T-helper 2 cell (primary cell): ENCODE measurements at places on chromosomes 5 and 9.

DNA sequence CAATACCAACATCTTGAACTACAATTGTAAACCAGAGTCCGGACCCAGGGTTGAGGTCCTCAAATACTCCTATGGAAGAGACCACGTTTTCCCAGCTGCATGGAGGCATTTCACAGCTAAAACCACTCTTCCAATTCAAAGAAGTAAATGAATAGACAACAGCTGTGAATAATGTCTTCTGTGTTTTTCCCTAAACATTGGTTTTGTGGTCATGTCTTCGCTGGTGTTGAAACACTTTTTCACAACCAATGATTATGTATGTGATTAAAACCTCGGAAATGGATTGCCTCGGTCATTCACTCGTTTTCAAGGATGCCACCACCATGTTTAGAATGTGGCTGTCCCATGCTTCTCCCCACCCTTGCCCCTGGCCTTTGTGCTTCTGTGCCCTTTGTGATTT, 9.4 kb upstream of the TENT4A start:
- DNase-seq: no peak

DNA sequence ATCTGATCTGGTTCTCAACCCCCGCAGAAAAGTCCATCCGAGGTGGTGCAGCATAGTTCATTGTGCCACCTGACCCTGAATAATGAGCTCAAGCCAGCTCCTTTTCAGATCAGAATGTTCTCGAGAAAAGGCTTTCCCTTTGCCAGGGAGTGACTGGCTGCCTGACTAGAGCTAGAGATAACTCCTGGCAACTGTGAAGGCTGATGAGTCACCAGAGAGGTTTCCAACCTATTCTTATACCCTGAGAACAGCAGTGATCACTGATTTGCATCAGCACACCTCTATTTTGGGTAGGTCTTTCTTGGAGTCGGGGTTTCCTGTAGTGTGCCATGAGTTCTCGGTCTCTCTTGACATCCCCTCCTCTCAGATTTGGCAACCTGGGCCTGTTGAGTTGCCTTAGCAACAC, 127.9 kb downstream of the PIK3R1 start:
- DNase-seq: peak; percentile 69

- DNase-seq: no peak
These were observed 31.8 kb downstream of the SLC38A9 start for GRCh38 chr5:55680353-55680752.

DNA sequence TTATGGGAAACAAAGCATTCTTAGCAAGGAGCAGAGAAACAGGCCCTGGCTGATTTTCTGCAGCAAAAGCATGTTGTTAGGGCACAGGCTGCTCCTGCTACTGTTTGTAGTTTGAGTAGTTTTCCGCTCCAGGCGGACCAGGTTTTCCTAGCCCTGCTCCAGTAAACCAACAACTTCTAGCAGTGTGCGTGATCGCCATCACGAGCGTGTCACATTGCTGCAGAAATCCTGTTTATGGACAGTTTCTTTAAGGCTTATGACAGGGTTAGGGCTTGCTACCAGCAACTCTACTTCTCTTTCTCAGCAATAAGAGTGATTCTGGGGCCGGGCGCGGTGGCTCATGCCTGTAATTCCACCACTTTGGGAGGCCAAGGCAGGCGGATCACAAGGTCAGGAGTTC, 803.9 kb upstream of the CDH10 start:
- DNase-seq: no peak

- no peak for DNase-seq
These were observed 30.4 kb downstream of the PRLR start for GRCh38 chr5:35199886-35200285.

- no peak for DNase-seq
These were observed 54.4 kb downstream of the CCDC192 start for GRCh38 chr5:127757576-127757975.

- DNase-seq: peak; percentile 37
These were observed at the start of gene ADRA1B for GRCh38 chr5:159915904-159916840. Gene ADRA1B, plus strand, starts transcription at chr5:159916482. Its CDS starts 424 bp downstream, at chr5:159916906.

DNA sequence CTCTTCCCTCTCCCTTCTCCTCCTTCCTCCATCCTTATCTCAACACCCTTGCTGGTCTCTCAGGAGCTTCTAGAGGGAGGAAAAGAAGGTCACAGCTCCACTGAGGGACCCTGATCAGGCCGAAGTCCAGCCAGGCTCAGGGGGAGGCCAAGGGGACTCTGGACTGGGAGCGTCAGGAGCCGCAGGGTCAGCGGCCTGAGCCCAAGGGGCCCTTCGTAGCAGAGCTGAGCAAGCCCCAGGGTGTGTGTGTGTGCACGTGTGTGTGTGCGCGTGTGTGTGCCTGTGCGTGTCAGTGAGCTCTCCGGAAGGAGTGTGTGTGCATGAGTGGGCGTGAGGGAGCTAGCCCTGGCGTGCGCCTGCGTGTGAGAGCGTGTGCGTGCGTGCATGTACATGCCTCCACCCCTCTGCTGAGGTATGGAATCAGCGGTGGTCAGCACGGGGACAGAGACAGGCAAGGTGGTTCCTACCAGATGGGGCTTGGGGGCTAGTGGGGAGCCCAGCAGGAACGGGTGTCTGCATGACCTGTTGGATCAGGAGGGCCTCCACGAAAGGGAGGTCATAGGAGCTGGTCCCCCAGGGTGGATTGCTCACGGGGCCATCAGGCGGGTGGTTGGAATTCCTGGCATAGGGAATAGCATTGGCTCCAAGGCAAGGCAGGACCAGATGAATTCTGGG, 10.0 kb upstream of the AGPAT2 start:
- DNase-seq: no peak

- DNase-seq: no peak
These were observed 52.4 kb downstream of the GPR21 start for GRCh38 chr9:123085916-123086315.

GRCh38 chr5:157860898-157861890, 2.2 kb upstream of the CLINT1 start:
- DNase-seq: no peak

DNA sequence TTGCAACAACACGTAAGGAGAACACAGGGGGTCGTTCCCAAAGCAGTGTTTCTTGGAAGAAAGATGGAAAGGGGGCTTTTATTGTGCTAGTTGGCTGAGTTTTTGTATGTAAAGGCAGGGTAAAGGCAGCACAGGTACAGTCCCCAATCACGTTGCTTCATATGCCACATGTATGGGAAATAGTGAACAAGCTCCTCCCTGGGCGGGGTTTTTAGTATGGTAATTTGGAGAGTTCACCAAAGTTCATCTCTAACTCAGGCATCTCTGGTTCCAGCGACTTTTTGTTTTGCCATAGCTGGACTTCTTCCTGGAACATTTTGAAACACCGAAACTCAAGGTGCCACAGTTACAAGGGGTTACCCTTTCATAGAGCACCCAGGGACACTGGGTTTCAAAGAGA, 133.9 kb downstream of the CAAP1 start:
- no peak for DNase-seq

GRCh38 chr5:139911425-139912120, 116.0 kb downstream of the PSD2 start:
- no peak for DNase-seq

- no peak for DNase-seq
These were observed 111.2 kb downstream of the INSYN2B start for GRCh38 chr5:169869066-169869465.

DNA sequence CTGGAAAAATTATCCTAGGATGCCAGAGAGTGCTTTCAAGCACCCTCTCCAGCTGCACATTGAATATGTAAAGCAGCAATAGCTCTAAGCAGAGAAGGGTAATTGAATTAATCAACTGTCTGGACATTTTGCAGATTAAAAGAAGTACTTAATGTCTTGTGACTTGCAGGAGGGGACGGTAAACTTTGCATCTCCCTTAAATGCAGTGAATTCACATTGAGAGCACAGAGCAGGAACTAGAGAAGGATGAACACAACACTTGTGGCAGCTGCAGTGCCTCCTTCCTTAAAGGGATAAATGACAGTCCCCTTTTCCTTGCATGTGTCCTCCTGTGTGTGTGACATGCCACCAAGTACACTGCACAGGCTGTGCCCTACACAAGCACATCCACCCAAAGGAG, 7.4 kb upstream of the CDK5RAP2 start:
- DNase-seq: no peak

DNA sequence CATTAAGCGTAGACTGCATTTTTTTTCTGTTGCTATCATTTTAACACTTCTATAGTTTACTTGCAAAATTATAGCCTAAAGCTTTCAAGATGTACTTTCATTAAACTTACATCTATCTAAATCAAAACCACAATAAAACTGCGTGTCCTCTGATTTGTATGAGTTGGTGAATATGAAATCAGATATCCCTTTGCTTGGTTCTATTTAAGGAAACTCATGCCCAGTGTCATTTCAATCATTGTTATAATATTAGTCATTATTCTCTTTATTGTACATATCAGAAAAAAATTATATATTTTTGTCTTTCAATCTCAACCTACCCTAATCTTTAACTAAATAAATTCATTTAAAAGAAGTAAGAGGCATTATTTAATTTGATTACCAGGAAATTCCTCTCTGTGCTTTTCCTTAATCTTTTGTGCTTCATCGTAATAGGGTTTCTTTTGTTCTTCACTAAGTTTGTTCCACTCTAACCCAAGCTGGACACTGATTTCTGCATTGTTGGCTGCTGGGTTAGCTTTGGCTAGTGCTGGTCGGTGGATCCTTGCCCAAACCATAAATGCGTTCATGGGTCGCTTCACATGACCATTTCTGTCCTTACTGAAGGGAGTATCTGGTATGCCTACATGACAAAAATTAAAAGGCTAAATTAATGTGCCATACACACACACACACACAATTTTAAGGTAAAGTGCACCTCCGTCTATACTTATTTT, 3.8 kb downstream of the SOX30 start:
- DNase-seq: no peak

- no peak for DNase-seq
These were observed 85.0 kb downstream of the LURAP1L start for GRCh38 chr9:12859704-12860251.

DNA sequence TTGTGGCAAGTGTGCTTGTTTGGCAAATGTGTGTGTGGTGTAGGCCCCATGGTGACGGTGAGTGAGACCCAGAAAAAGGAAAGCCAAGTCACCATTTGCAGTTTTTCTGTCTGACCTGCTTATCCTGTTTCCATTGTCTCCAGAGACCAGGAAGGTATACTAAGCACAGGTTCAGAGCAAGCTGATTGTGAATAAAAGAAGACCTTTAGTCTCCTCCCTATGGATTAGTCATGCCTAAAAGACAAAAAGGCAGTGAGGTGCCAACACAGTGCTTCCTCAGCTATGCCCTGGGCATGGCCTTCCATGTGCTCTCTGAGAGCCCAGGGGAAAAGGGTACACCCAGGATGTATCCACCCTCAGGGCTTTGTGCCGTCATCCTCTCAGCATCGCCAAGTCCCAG, 49.2 kb upstream of the SHOC1 start:
- no peak for DNase-seq

- no peak for DNase-seq
These were observed 34.7 kb downstream of the LRSAM1 start for GRCh38 chr9:127485995-127486394.

GRCh38 chr5:106521701-106522100, 1149.0 kb downstream of the EFNA5 start:
- no peak for DNase-seq

DNA sequence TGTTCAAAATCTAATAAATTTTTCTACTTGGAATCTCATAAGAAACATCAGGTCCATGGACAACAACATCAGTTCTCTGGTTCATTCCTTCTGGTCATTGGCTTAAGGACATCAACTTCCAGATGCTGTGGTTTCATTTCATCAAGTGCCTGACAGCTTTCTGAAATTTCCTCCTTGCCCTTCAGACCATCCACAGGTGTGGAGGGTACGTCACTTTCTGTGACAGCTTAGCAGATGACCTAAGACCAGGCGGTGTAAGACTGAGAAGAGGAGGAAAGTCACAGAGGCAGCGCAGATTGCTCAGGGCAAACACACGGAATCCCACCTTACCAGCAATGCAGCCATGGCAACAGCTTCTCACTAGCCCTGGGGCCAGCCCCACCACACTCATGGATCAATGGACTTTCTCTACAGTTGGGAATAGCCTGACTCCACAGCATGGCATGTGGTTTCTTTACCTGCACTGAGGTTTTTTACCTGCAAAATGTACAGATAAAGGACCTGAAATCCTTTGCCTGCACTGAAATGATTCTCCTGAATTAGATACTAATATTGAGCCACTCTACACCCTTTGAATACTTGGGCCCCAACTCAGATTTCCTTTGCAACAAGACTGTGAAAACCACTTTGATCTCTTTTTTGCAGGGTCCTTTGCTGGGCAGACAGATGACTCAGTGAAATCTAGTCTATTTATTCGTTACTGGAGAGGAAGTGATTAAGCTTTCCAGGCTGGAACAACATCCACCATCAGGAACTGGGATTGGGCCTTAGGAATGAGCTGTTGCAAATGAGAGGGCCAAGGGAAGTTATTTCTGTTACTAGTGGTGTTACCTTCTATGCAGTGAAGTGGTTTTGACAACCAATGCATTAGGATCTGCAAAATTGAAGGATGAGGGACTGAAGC, 26.9 kb downstream of the TICAM2 start:
- no peak for DNase-seq

DNA sequence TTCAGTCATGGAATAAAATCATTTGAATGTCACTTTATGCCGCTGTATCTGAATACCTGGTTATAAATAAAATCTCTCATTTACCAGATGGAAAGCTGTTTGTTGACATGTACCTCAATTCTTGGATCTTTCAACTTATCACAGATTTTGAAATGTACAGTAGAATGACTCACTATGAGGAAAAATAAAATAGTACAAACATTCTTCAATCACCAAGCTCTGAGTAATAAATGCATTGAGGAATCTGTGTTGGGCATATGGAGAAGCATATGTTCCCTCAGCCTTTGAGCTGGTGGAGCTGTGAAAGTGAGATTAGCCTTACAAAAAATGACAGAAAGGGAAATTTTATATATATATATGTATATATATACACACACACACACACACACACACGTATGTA, 175.4 kb downstream of the KIAA0825 start:
- no peak for DNase-seq

- peak; percentile 89 for DNase-seq
These were observed 52.4 kb downstream of the USP20 start for GRCh38 chr9:129887334-129888292.

DNA sequence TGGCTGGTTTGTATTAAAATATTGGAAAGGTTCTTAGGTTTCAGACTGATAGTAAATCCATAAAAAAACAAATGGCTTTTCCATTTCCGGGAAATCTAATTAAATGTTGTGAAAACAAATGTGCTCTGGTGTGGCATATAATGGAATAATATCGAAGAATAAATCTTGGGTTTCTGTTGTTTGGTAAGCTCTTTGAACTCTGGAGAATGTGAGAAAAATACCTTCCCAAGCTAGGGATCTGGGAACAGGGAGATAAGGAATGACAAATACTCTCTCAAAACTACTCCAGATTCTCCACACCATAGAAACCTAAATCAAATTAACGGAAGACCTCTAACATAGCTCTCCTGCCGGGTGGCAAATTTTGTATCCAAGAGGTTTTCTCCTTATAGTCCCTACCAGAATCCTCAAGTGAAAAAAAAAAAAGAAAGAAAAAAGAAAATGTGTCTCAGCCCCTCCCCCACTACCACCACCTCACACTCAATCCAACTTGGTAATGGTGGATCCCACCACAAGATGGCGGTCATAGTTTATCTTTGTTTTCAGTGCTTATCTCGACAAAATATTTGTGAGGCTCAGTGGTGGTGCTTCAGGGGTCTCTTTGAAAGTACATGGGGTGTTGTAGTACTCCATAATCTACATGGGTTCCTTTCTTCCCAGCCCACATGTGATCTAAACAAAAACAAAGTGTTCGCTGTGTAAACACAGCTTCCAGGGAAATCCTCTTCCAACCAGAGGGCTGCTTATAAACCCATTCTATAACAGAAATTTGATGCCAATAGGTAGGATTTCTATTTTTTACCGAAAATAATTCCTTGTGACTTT, 54.5 kb upstream of the FST start:
- DNase-seq: no peak

GRCh38 chr9:14908295-14909180, 1.7 kb downstream of the FREM1 start:
- no peak for DNase-seq
